ENCODE measurements at places on chromosomes 5 and 9.

- H3K4me1 ChIP-seq = no peaks in the 10 kb centered on the region
- DNase-seq = no peak
- H3K27ac ChIP-seq = no peak overlapping the region
- H3K27me3 ChIP-seq = no peaks in the 10 kb centered on the region
- H3K36me3 ChIP-seq = no peaks in the 10 kb centered on the region
Measured at GRCh38 chr5:89597878-89598277, 714.9 kb upstream of the MEF2C start.

GRCh38 chr5:137715456-137715855, 20.4 kb downstream of the KLHL3 start:
- H3K36me3 ChIP-seq = no peaks in the 10 kb centered on the region
- no peak overlapping the region for H3K4me3 ChIP-seq
- no peak overlapping the region for H3K27ac ChIP-seq
- no peak for DNase-seq
- no peaks in the 10 kb centered on the region for H3K4me1 ChIP-seq

- no peak overlapping the region for H3K27ac ChIP-seq
- no peaks in the 10 kb centered on the region for H3K36me3 ChIP-seq
- no peak overlapping the region for H3K4me3 ChIP-seq
- H3K4me1 ChIP-seq = no peaks in the 10 kb centered on the region
- no peak for DNase-seq
Measured at GRCh38 chr5:67771221-67771620, 444.3 kb upstream of the PIK3R1 start.

- no peaks in the 10 kb centered on the region for H3K4me1 ChIP-seq
- no peak for DNase-seq
- no peak overlapping the region for H3K4me3 ChIP-seq
- no peaks in the 10 kb centered on the region for H3K27me3 ChIP-seq
- H3K36me3 ChIP-seq = no peaks in the 10 kb centered on the region
Measured at GRCh38 chr5:173282916-173283315, 45.3 kb downstream of the STC2 start.

DNA sequence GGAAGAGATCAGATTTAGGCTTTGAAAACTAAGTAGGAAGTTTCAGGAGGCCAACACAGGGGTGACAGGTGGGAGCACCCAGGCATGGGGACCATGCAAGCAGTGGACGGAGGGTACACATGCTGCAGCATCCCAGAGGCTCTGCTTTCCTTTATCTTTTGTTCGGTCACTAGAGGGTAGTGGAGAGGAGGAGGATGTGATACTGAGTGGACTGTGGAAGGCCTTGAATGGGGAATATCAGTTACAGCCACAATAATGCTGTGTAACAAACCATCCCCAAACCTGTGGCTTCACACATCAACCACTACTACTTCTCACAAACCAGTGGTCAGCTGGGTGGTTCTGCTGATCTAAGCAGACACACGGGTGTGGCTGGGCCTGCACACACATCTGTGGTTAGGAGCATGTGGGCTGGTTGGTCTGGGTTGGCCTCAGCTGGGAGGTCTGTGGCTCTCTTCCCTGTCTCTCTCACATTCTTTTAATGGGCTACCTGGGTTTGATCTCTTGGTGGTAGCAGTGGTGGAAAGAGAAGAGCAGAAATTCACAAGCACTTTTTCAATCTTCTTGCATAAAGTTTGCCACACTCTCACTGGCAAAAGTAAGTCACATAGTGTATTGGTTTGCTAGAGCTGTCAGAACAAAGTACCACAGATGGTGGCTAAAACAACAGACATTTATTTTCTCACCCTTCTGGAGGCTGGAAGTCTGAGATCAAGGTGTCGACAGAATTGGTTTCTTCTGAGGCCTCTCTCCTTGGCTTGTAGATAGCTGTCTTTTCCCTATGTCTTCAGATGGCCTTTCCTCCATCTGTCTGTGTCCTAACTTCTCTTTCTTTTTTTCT, 238.7 kb downstream of the AGTPBP1 start:
- H3K4me3 ChIP-seq = no peak overlapping the region
- DNase-seq = no peak
- H3K4me1 ChIP-seq = no peaks in the 10 kb centered on the region
- no peaks in the 10 kb centered on the region for H3K36me3 ChIP-seq

DNA sequence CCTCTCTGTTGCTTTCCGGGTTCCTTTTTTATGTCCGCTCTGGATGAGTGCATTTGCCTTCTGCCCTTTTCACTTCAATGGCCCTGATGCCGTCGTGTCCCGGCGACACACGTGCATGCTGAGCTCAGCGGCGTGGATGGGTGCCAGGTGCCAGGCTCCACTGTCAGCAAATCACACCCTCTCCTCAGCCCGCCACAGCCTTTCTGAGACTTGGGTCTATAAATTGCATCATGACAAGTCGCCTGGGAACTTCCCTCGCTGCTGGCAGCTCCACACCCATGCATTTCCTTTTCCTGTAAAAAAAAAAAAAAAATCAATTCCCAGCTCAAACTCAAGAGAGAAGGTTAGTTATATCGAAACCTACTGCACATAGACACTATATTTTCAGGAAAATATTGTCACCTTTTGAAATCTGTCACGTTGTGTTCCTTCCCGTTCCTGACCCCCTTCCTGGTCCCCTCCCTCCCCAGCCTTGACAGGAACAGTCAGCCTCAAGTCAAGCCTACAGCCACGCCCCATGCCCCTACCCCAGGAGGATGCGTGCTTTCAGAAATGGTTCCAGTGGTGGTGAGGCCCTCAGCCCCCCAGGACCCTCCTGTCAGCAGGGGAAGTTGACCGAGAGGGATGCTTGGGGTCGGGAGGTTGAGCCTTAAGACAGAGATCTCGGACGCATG, 110.3 kb upstream of the PTCH1 start:
- H3K27me3 ChIP-seq = no peaks in the 10 kb centered on the region
- DNase-seq = no peak
- no peaks in the 10 kb centered on the region for H3K36me3 ChIP-seq
- H3K4me3 ChIP-seq = no peak overlapping the region

DNA sequence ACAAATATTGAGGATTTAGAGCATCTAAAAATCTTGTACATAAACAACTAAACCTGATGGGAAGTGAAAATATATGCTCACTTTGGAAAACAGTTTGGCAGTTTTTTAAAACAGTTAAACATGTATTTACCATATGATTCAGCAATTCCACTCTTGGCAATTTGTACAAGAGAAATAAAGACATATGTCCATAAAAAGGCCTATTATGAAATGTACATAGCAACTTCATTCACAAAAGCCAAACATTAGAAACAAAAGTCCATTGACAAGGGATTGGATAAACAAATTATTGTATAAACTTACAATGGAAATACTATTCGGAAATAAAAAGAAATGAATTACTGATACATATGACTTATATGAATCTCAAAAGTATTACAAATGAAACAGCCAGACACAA, 196.2 kb upstream of the SLC24A2 start:
- no peaks in the 10 kb centered on the region for H3K36me3 ChIP-seq
- no peaks in the 10 kb centered on the region for H3K4me1 ChIP-seq
- H3K27me3 ChIP-seq = no peaks in the 10 kb centered on the region
- H3K4me3 ChIP-seq = no peak overlapping the region
- no peak for DNase-seq
- no peak overlapping the region for H3K27ac ChIP-seq

DNA sequence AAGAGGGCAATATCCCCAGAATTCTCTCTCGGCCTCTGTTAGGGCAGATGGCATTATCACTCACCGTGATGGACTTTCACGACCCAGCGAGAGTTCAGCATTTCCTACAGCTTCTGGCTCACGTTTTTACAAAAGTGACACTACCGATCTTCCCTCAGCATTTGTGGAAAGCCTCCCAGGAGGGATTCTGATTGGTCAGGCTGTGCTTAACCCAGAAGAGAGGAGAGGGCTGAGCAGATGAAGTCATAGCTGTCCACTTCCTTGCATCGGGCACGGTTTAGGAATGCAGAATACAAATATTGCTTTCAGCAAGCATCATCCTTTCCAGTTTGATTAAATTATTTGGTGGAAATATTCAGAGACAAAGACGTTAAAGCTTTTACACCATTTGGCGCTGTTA, 277.4 kb upstream of the MSX2 start:
- H3K4me1 ChIP-seq = no peaks in the 10 kb centered on the region
- H3K4me3 ChIP-seq = no peak overlapping the region
- DNase-seq = no peak
- no peaks in the 10 kb centered on the region for H3K36me3 ChIP-seq
- no peaks in the 10 kb centered on the region for H3K27me3 ChIP-seq

GRCh38 chr5:121182788-121183490, 668.7 kb upstream of the FTMT start:
- H3K27ac ChIP-seq = no peak overlapping the region
- H3K4me1 ChIP-seq = no peaks in the 10 kb centered on the region
- DNase-seq = no peak
- H3K27me3 ChIP-seq = no peaks in the 10 kb centered on the region

GRCh38 chr9:16572005-16572734, 298.3 kb downstream of the BNC2 start:
- no peak for DNase-seq
- no peaks in the 10 kb centered on the region for H3K36me3 ChIP-seq
- H3K4me3 ChIP-seq = no peak overlapping the region
- H3K27ac ChIP-seq = no peak overlapping the region
- no peaks in the 10 kb centered on the region for H3K4me1 ChIP-seq
- H3K27me3 ChIP-seq = no peaks in the 10 kb centered on the region

DNA sequence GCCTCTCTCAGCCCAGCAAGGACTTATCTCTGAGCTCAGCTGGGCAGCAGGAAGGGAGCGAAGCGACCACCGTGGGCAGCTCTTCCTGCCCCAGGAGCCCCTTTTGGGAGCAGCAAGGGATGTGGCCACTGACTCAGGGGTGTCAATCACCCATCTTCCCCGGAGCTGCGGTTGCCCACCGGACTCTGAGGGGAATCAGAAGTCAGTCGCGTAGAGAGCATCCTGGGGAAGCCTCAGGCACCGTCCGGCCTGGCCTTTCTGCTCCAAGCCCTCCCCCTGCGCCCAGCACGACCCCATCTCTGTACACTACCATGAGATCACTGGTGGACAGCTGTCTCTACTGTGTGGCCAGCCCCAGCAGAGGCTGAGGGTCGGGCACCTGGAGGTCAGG, 24.6 kb downstream of the GFI1B start:
- H3K27me3 ChIP-seq = peaks cover 10% of the 10 kb centered on the region
- no peak for DNase-seq
- H3K4me1 ChIP-seq = no peaks in the 10 kb centered on the region
- no peak overlapping the region for H3K4me3 ChIP-seq

GRCh38 chr9:128657796-128658195, 1.1 kb upstream of the DYNC2I2 start:
- no peak overlapping the region for H3K27ac ChIP-seq
- H3K4me1 ChIP-seq = peaks cover 4% of the 10 kb centered on the region
- no peak overlapping the region for H3K4me3 ChIP-seq
- H3K36me3 ChIP-seq = no peaks in the 10 kb centered on the region
- DNase-seq = no peak

GRCh38 chr9:98783518-98784226, 12.7 kb downstream of the ANKS6 start:
- H3K4me1 ChIP-seq = no peaks in the 10 kb centered on the region
- no peak for DNase-seq
- no peak overlapping the region for H3K4me3 ChIP-seq
- H3K27ac ChIP-seq = no peak overlapping the region
- no peaks in the 10 kb centered on the region for H3K36me3 ChIP-seq

- H3K27me3 ChIP-seq = no peaks in the 10 kb centered on the region
- H3K36me3 ChIP-seq = no peaks in the 10 kb centered on the region
- no peak for DNase-seq
- no peak overlapping the region for H3K4me3 ChIP-seq
- no peaks in the 10 kb centered on the region for H3K4me1 ChIP-seq
Measured at GRCh38 chr9:87527211-87527916, 29.7 kb downstream of the DAPK1 start.

DNA sequence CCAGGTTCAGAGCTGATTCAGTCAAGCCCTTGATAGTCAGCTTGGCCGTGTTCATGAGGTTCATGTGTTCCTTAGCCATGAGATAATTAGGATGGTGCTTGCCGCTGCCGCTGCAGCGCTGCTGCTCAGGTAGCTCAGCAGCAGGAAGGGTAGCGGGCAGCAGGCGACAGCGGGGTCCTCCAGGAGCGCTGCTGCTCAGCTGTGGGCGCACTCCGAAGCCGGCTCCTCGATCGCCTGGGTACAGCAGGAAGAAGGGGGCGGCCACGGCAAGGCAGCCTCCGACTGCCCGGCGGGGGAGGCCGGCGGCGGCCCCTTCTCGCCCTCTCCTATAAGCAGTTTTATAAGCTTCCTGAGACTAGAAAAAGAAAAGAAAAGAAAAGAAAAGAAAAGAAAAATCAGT, 1253.6 kb downstream of the EFNA5 start:
- H3K4me1 ChIP-seq = no peaks in the 10 kb centered on the region
- no peaks in the 10 kb centered on the region for H3K36me3 ChIP-seq
- DNase-seq = no peak
- H3K27ac ChIP-seq = no peak overlapping the region

- H3K27me3 ChIP-seq = no peaks in the 10 kb centered on the region
- no peak overlapping the region for H3K27ac ChIP-seq
- H3K4me1 ChIP-seq = no peaks in the 10 kb centered on the region
- H3K36me3 ChIP-seq = no peaks in the 10 kb centered on the region
- DNase-seq = no peak
Measured at GRCh38 chr9:116504893-116505480, 182.1 kb upstream of the TRIM32 start.

GRCh38 chr5:2191972-2192371, 309.2 kb upstream of the IRX4 start:
- no peak for DNase-seq
- H3K27ac ChIP-seq = no peak overlapping the region
- no peak overlapping the region for H3K4me3 ChIP-seq
- no peaks in the 10 kb centered on the region for H3K4me1 ChIP-seq
- H3K27me3 ChIP-seq = no peaks in the 10 kb centered on the region
- H3K36me3 ChIP-seq = no peaks in the 10 kb centered on the region

- H3K4me3 ChIP-seq = no peak overlapping the region
- no peak overlapping the region for H3K27ac ChIP-seq
- DNase-seq = no peak
- no peaks in the 10 kb centered on the region for H3K27me3 ChIP-seq
- H3K4me1 ChIP-seq = peaks cover 7% of the 10 kb centered on the region
- H3K36me3 ChIP-seq = no peaks in the 10 kb centered on the region
Measured at GRCh38 chr5:142821733-142822487, 51.7 kb downstream of the ARHGAP26 start.

DNA sequence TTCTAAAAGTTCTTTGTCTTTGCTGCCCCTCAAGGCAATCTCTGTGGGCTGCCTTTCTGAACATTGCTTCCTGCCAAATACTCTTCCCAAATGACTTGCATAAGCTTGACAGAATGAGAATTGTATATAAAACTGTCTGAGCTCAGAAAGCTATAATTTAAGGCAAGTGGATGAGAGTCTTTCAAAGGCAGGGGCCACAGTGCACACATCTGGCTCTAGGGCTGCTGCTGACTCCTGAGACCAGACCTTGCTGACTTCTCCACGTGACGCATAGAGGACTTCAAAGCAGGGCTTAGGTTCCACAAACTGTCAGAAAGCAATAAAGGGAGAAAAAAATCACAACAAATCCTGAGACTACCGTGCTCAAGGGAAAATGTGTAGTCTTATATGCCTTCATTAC, 79.4 kb upstream of the DIRAS2 start:
- no peaks in the 10 kb centered on the region for H3K4me1 ChIP-seq
- H3K4me3 ChIP-seq = no peak overlapping the region
- H3K27ac ChIP-seq = no peak overlapping the region
- no peak for DNase-seq
- H3K36me3 ChIP-seq = no peaks in the 10 kb centered on the region
- no peaks in the 10 kb centered on the region for H3K27me3 ChIP-seq

Measured in effector memory CD4-positive, alpha-beta T cell (primary cell).